ENCODE measurements at places on chromosomes 6 and 20. TPM values are rescaled to one million over a fixed set of nuclear protein-coding genes. Genes with fewer than 3 reads are reported as not detected.

GRCh38 chr6:150741633-150742200 is 123.8 kb upstream of the MTHFD1L start:
- H3K27me3 ChIP-seq = no peaks in the 10 kb centered on the region
- no peak overlapping the region for H3K4me3 ChIP-seq
- H3K4me1 ChIP-seq = peaks cover 6% of the 10 kb centered on the region
- peak; percentile 13 for DNase-seq

DNA sequence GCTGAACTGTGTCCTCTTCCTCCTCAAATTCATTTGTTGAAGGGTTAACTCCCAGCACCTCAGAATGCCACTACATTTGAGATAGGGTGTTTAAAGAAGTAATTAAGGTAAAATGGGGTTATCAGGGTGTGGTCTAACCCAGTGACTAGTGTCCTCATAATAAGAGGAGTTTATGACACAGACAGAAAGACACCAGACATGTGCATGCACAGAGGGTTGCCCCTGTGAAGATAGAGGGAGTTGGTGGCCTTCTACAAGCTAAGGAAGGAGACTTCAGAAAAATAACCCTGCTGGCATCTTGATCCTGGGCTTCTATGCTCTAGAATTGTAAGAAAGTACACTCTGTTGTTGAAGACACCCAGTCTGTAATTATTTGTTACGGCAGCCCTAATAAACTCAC is 24.9 kb upstream of the EDN1 start:
- no peak for DNase-seq
- no peaks in the 10 kb centered on the region for H3K4me1 ChIP-seq
- no peaks in the 10 kb centered on the region for H3K27me3 ChIP-seq
- no peak overlapping the region for H3K27ac ChIP-seq

DNA sequence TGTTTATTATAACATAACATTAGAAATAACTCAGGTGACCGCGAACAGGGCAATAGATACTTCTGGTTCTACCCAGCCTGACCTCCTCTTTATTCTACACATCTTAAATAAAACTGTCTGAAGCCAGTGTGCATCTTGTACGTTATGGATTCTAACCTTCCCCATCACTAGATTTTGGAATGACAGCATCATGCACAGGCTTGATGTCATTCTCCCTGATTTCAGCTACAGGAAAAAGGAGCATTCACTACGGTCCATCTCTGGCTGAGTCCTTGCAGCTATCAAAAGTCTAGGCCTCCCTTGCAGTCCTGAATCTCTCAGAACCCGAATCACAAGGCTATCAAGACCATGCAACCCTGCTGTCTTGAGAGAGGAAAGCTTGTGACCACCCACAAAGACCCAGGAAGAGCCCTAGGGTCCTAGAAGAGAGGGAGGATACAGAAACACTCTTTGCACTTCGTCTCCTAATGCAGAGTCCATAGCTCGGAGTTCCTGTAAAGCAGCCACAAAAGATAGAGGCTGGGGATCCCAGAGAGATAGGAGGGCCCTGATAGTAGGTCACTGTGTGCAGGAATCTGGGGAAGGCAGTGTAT is 845 bp downstream of the HLA-DPA1 start:
- H3K4me1 ChIP-seq = no peaks in the 10 kb centered on the region
- peaks cover 7% of the 10 kb centered on the region for H3K36me3 ChIP-seq
- H3K4me3 ChIP-seq = peak overlapping the region; percentile 25
- H3K27me3 ChIP-seq = no peaks in the 10 kb centered on the region

DNA sequence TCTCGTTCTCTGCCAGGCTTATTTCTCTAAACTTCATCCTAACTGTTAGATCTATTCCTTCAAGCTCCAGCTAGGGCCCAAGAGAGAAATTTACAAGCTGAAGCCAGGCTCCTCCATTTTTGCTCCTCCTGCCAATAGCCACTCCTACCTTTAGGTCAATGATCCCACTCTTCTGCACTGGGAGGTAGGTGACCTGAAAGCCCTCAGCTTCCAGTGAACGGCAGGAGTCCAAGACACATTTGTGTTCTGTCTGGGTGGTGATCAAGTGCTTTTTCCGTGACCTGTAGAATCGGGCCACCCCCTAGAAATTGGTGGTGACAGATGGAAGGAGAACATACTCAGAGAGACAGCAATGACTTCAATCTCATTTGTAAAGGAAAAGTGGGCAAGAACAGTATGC is 8.9 kb downstream of the NFS1 start:
- H3K27me3 ChIP-seq = no peaks in the 10 kb centered on the region
- H3K36me3 ChIP-seq = peaks cover 43% of the 10 kb centered on the region
- no peaks in the 10 kb centered on the region for H3K4me1 ChIP-seq
- H3K27ac ChIP-seq = no peak overlapping the region
- no peak for DNase-seq

SDC4 gene
- 18.9 TPM for polyA plus RNA-seq

MYT1 gene
- 0.25 TPM for polyA plus RNA-seq

DNA sequence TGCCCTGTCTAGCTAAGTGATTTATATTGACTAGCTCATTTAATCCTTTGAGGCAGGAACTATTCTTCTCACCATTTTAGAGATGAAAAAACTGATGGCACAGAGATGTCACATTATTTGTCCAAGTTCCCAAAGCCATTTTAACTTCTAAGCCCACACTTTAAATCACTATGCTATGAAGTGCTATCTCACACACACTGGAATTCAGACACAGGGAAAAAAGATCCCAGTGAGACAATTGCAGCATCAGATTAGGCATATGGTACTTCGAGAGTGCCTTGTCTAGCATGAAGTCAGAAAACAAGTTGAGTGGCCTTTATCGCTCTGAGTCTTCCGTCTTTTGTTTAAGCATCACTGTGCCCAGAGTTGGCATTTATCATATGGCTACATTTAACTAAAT is 54.1 kb upstream of the PDE7B start:
- no peak for DNase-seq
- no peaks in the 10 kb centered on the region for H3K27me3 ChIP-seq
- H3K36me3 ChIP-seq = no peaks in the 10 kb centered on the region
- no peak overlapping the region for H3K4me3 ChIP-seq

- H3K36me3 ChIP-seq = no peaks in the 10 kb centered on the region
- no peaks in the 10 kb centered on the region for H3K27me3 ChIP-seq
- no peaks in the 10 kb centered on the region for H3K4me1 ChIP-seq
- no peak overlapping the region for H3K27ac ChIP-seq
- no peak overlapping the region for H3K4me3 ChIP-seq
These were observed 31.1 kb upstream of the RNF24 start for GRCh38 chr20:4046311-4046924.

TUBB2B gene
- polyA plus RNA-seq = 4.3 TPM

GRCh38 chr6:104987218-104987617 is 30.3 kb downstream of the LIN28B start:
- no peaks in the 10 kb centered on the region for H3K27me3 ChIP-seq
- no peak overlapping the region for H3K4me3 ChIP-seq
- H3K36me3 ChIP-seq = no peaks in the 10 kb centered on the region
- DNase-seq = no peak

- DNase-seq = no peak
- H3K27ac ChIP-seq = no peak overlapping the region
- H3K27me3 ChIP-seq = no peaks in the 10 kb centered on the region
- no peaks in the 10 kb centered on the region for H3K36me3 ChIP-seq
These were observed 163.2 kb downstream of the PDE7B start for GRCh38 chr6:136014454-136015437.

DNA sequence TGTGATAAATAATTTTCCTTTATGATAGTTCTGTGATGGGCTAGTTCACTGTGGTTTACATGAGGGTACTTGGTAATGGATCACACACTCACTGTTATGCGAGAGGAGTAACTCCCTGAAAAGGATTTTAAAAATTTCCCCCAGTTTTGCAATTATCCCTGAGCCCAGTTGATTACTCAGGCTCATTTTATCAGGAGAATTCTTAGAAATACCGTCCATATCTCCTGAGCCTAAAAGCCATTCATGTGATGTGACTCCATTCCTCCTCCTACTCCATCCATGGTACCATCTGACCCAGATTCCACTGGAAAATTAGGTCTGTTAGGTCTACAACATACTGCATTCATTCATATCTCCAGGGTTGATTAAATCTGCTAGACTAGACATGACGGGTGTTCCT is 16.4 kb upstream of the IBTK start:
- H3K4me1 ChIP-seq = no peaks in the 10 kb centered on the region
- no peak for DNase-seq
- no peak overlapping the region for H3K4me3 ChIP-seq
- no peaks in the 10 kb centered on the region for H3K36me3 ChIP-seq
- no peak overlapping the region for H3K27ac ChIP-seq

SLC17A1 gene
- polyA plus RNA-seq = not detected

HTR1E gene
- polyA plus RNA-seq = not detected
